ENCODE measurements at places on chromosomes 2 and 18.

DNA sequence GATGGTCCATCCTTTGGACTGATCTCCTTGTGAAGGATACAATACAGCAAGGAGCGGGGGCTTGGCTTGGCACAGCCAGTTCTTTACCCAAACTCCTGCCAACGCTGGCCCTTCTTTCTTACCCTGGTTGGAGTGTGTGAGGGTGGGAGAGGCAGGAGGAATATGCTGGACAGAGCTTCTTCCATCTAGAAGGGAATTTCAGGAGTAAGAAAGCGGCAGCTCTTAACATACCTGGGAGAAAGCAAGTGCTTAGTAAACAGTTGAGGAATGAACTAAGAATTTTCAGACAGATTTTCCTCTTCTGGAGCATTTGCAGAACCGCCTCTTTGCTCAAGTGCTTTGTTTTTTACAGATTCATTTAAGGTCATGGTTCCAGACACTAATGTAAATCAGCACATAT lies 72.8 kb downstream of the NEDD4L start:
- no peak overlapping the region for H3K4me3 ChIP-seq
- H3K27ac ChIP-seq, result no peak overlapping the region
- H3K36me3 ChIP-seq, result no peaks in the 10 kb centered on the region
- peaks cover 6% of the 10 kb centered on the region for H3K4me1 ChIP-seq

DNA sequence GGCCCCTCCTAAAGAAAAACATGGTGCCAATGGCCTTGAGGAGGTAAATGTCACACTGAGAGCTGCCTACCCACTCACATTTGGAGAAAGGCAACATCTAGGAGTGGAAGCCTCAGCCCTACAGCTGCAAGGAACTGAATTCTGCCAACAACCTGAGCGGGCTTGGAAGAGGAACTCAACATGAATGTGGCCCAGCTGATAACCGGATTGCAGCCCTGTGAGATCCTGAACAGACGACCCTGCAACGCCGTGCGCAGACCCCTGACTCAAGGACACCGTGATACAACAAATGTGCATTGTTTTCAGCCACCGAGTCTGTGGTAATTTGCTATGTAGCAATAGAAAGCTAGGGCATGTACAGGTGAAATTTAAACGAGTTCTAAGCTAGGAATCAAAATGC lies 99.4 kb downstream of the MYOM1 start:
- no peaks in the 10 kb centered on the region for H3K4me1 ChIP-seq
- no peak for DNase-seq
- no peak overlapping the region for H3K27ac ChIP-seq
- H3K4me3 ChIP-seq, result no peak overlapping the region

DNA sequence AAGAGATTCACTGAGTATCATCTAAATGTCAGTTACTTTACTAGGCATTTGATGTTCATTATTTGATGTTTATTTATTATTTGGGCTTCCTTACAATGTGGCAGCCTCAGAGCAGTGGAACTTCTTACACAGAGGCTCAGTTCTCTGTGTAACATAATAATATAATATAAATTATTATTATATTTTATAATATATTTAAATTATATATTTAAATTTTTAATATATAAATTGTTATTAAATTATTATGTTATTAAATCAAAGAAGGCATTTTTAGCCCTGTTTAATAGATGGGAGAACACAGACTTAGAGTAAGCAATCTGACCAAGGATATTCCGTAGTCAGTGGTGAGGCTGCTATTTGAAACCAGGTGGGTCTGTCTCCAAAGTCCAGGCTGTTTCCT lies 315.3 kb upstream of the SKOR2 start:
- peaks cover 2% of the 10 kb centered on the region for H3K27me3 ChIP-seq
- DNase-seq, result no peak
- H3K27ac ChIP-seq, result no peak overlapping the region
- no peaks in the 10 kb centered on the region for H3K36me3 ChIP-seq

DNA sequence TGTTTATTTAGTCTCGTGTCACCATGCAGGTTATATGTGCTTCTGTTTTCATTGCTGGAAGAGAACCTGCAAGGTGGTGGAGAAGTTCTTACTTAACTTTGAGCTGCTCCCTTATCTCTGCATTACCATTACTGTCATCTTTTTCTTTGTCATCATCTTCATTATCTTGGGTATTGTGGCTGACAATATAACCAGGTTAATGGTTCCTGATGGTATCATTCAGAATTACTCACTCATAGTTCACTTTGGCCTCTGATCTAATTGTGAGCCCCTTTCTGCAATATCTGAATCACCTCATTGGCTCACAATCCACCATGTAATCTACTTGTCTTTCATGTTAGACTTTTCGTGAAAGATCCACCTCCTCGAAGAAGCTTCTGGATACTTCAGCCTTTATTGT lies 5.0 kb downstream of the CD28 start:
- H3K4me3 ChIP-seq, result peak overlapping the region; percentile 89
- DNase-seq, result no peak
- peaks cover 24% of the 10 kb centered on the region for H3K36me3 ChIP-seq
- no peaks in the 10 kb centered on the region for H3K27me3 ChIP-seq

- peaks cover 2% of the 10 kb centered on the region for H3K4me1 ChIP-seq
Measured at GRCh38 chr2:158202161-158202815, 100.6 kb downstream of the UPP2 start.

DNA sequence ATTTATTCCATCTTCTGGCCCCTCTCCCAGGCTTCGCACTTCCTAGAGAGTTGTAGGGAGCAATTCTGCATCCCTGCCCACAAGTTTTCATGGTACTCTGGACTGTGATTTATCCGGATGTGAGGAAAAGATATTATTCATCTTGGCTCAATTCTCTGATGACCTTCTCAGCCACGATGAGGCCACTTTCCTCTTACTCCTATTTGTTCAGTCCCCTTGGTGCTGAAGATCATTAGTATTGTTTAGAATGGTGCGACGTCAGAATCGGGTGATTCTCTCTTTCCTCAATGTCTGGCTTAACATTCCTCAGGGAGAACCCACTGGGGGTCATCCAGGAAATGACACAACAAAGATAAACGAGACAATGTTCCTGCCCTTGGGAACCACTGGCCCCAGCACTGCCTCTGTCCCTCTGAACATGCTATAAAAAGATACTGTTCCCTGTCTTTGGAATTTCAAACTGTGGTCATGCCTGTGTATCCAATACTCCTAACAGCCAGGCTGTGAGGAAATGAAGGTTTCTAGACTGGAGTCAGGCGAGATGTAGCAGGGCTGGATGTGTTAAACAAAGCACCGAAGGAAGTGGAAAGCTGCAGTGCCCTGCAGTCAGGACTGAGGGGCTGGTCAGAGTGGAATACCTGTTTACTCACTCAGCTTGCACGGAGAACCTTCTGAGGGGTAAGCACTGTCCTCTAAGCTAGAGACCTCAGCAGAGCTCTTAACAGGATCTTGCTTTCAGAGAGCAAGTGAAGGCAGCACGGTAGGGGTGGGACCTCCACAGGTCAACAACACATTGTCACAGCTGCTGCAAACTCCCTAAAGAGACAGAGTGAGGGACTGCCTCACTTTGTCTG lies 12.9 kb upstream of the GLI2 start:
- no peak overlapping the region for H3K27ac ChIP-seq
- peaks cover 2% of the 10 kb centered on the region for H3K36me3 ChIP-seq
- H3K4me3 ChIP-seq, result no peak overlapping the region
- peaks cover 10% of the 10 kb centered on the region for H3K27me3 ChIP-seq
- no peaks in the 10 kb centered on the region for H3K4me1 ChIP-seq

GRCh38 chr18:38221476-38222100 lies 656.0 kb upstream of the CELF4 start:
- DNase-seq, result no peak
- H3K4me3 ChIP-seq, result no peak overlapping the region

DNA sequence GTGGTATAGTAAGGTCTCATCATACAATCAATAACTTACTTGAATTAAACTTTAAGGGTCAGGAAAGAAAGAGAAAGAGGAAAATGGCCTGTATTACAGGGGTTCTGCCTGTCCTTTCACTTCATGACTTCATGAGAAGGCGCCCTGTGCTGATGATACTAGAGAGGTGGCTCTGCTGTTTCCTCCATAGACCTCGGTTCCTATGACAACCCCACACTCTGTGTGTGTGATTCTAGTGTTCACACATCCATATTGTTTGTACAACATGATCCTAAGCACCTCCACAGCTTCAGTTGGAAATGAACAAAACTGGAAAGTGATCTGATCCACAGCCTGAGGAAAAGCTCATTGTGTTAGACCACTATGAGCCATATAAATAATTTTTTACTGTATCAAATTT lies 7.0 kb upstream of the REEP1 start:
- H3K27me3 ChIP-seq, result peaks cover 59% of the 10 kb centered on the region
- peaks cover 6% of the 10 kb centered on the region for H3K36me3 ChIP-seq
- H3K4me1 ChIP-seq, result no peaks in the 10 kb centered on the region
- DNase-seq, result no peak

DNA sequence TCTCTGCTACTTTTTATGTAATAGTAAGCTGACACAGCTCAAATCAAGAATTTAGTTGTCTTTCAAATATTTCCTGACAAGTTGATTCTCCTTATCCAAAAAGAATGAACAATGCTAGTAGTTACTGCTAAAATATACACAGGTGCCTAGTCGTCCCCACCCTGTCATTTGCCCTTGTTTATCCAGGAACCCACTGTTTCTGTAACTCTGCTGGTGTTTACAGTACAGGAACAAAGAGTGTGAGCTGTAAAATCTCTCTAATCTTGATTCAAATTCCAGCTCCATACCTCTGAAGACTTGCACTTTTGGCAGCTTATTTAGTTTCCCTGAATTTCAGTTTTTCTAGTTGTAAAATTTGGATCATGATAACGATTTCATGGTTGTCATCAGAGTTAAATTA lies 21.1 kb upstream of the SCYGR2 start:
- DNase-seq, result no peak
- H3K4me1 ChIP-seq, result no peaks in the 10 kb centered on the region
- peaks cover 37% of the 10 kb centered on the region for H3K27me3 ChIP-seq
- peaks cover 4% of the 10 kb centered on the region for H3K36me3 ChIP-seq
- no peak overlapping the region for H3K27ac ChIP-seq
- H3K4me3 ChIP-seq, result no peak overlapping the region

DNA sequence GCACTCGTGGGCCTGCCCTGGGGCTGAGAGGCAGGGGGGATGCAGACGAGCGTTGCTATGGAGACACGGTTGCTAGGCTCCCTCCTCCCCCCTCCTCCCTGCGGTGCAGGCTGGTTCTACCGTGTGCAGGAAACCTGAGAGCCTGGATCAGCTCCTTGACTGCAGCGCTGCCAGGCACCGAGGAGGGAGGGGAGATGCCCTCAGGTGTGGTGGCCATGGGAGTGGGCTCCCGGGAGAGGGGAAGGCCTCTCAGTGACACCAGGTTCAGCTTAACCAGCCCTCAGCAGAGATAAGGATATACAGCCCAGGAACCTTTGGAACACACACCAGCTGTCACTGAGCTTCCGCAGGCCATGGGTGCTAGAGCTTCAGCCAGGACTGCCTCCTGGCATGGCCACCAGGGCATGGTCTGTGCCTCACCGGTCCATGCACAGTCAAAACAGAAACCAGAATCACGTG lies 124.4 kb upstream of the PXDN start:
- no peak for DNase-seq
- no peak overlapping the region for H3K27ac ChIP-seq
- H3K36me3 ChIP-seq, result no peaks in the 10 kb centered on the region
- no peak overlapping the region for H3K4me3 ChIP-seq

DNA sequence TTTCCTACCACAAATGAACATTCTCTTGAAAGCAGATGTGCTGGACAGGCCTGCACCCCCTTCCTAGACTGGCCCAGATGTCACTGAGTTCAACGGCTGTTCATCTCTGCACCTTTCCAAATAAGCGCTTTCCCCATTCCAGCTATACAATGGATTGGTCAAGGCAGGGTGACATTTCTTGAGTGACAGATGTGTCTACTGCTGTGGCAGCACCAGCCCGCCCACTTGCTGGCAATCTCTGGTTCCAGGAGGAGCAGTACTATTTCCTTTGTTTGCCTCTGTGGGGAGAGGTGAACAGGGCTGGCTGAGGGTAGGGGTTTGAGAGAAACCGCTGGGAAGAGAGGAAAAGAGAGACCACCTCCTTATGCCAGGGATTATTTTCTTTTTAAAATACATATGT lies 269.5 kb upstream of the POU3F3 start:
- H3K27ac ChIP-seq, result no peak overlapping the region
- DNase-seq, result no peak
- H3K36me3 ChIP-seq, result no peaks in the 10 kb centered on the region
- no peaks in the 10 kb centered on the region for H3K27me3 ChIP-seq

DNA sequence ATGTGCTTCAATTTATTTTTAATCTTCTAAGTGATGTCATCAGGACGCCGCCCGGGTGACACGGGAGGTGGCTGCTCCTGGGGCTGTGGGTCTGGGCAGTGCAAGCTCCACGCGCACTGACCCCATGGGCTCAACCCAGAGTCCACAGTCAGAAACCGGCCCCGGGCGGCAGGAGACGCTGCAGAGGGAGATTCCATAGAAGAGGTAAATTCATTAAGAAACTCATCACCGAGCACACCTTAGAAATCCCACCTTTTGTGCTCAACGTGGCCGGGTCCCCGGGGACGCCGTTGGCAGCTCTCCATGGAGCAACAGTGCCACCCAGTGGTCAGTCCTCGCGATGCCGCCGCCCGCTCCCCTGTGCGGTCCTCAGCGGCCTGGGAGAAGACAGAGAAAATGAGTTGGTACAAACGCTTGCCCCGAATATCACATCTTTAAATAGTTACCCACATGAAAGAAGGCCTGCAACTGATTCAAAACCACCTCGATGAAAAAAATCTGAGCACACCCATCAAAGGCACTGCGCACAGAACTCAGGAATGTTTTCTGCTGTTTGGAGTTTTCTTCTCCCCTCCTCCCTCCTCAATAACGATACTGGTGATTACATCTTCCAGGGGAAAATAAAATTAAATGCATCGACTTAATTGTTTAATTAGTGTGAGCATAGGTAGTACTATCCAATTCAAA lies 92.6 kb downstream of the CMPK2 start:
- peaks cover 4% of the 10 kb centered on the region for H3K4me1 ChIP-seq
- H3K36me3 ChIP-seq, result no peaks in the 10 kb centered on the region
- peak; percentile 85 for DNase-seq
- H3K27me3 ChIP-seq, result peaks cover 22% of the 10 kb centered on the region

GRCh38 chr18:80213182-80213581 lies 34.1 kb downstream of the PARD6G start:
- DNase-seq, result no peak
- H3K36me3 ChIP-seq, result no peaks in the 10 kb centered on the region
- H3K27me3 ChIP-seq, result peaks cover 29% of the 10 kb centered on the region
- H3K4me3 ChIP-seq, result peak overlapping the region; percentile 19
- H3K27ac ChIP-seq, result peak overlapping the region; percentile 56

- peaks cover 36% of the 10 kb centered on the region for H3K36me3 ChIP-seq
- H3K4me3 ChIP-seq, result no peak overlapping the region
- DNase-seq, result no peak
- no peaks in the 10 kb centered on the region for H3K27me3 ChIP-seq
- H3K4me1 ChIP-seq, result no peaks in the 10 kb centered on the region
Measured at GRCh38 chr2:190301032-190301431, 18.6 kb downstream of the HIBCH start.
